Mesendoderm (in vitro differentiated cells): ENCODE measurements at places on chromosomes 2 and 18.

DNA sequence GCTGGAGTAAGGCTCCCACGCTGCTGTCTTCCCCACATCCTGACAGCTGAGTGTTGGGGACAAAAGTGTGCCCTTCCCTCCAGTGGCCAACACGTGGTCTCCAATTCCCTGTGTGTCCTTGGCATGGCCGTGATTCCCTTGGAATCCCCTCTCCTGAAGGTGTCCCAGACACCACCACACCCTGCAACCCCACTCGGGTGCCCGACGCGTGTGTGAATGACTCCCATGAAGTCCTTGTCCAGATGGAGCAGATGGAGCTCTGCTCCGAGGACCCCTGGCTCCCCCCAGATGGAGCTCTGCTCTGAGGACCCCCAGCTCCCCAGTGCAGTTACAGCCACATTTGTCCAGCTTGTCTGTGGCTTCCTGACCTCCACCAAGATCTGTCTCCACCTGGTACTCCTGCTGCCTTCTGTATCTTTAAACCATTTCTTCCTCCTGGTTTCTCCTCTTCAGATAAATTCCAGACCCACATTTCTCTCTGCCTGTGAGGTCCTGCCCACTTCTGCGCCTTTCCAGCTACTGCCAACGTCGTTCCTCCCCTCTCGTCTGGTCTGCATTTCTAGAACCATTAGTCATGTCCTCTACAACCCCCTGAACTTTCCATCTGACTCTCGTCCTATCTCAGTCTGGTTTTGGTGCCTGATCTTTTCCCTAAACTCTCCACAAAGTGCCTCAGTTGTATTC is 86.8 kb upstream of the PXDN start:
- DNase-seq: no peak

DNA sequence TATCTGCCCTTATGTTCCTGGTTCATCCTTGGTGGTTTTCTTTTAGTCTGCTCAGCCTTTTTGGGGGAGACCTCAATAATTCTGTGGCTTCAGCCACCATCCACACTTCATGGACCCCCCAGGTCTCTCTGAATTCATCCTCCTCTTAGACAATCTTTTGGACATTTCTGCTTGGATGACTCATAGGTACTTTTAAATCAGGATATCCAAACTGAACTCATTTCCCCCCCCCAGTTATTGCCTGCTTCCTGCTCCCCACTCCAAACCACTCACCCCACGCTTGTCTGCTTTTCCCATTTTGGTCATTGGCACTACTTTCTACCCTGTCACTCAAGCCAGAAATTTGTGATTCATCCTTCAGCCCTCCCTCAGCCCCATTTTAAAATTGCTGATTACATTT is 78.5 kb downstream of the TANC1 start:
- DNase-seq: no peak

DNA sequence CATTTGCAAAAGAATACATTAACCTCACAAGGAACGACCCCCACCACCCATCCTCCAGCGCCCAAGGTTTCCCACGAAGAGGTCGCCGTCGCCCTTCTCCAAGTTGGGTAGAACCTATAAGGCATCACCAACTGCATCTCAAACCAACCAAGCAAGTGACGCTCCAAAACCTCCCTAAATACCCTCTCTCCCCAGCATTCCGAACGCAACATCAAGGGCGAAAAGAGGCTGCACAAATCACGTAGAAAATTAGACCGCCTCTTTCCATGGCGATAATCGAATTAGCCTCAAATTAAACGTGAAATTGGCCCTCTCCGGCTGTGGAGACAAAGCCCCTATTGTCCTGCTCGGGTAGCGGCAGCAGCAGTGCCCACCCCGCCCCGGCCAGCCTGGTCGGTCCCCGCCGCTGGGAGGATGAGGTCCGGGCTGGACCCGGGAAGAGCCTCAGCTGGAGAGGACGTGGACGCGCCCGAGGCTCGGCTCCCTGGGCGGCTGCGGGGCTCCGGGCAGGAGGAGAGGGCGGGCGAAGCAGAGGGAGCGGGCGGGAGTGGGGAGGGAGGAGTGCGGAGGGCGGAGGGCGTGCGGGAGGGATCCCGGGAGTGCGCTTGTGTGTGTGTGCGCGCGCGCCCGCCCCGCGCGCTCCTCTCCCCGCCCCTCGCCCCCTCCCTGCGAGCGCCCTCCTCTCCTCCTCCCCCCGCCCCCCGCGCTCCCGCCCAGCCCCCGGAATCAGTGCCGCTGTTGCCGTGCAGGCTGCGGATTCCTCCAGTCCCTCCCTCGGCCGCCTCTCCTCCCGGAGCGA is at the start of gene SPTBN1:
Gene SPTBN1, plus strand, starts transcription at position 765 of the 799 bp plus-strand sequence. CDS start 70,092 bp downstream, outside the sequence.
- DNase-seq: peak; percentile 93

DNA sequence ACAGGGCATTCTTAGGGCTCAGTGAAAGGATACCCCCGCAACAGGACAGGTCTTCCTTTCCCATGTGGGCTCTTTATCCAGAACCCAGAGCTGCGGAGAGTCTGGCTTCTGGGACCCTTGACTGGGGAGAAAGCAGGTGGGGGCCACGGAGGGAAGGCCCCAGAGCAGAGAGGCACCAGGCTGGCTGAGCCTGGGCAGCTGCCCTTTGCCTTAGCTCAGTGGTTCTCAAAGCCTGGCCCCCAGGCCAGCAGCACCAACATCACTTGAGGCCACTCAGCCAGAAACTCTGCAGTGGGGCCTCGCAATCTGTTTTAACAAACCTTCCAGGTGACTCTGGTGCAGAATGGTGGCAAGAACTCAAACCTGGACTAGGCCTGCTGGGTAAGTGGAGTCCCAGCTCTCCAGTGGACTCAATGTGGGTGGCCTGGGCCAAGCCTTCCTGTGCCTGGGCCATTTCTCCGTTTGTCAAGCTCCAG is 1.6 kb upstream of the TMEM37 start:
- no peak for DNase-seq

- DNase-seq: no peak
Measured at GRCh38 chr18:73535189-73535588, 612.4 kb downstream of the FBXO15 start.

DNA sequence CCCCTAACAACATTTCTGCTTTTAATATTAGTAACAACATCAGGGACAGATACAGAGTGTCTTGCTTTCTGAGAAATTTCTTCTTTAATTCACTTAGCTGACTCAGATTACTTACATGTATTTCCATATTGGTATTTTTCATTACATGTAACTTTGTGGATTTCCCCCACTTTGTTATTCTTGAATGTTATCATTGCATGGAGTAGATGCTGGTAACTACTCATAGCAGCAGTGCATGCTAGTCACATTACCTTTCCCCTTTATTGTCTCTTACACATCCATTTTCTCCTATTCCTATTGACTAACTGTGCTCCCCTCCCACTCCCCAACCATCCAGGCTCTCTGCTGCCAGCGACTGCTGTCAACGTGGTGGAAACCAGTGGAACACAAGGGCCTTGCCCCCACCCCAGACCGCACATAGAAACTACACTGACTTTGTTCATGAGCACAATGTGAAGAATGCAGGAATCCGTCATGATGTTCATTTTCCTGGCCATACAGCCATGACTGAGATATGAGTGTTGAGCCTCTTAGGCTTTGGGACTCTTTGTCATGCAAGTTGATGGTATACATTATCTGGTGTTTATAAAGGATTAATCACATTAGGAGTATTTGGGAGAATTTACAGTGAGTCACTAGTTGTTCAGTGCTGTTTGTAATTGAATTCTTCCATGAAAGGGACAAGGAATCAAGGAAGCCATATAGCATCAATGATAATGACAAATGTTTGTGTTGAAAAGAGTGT is 91.0 kb downstream of the EPB41L5 start:
- no peak for DNase-seq

GRCh38 chr2:114821055-114821454 is 378.6 kb downstream of the DPP10 start:
- DNase-seq: no peak

DNA sequence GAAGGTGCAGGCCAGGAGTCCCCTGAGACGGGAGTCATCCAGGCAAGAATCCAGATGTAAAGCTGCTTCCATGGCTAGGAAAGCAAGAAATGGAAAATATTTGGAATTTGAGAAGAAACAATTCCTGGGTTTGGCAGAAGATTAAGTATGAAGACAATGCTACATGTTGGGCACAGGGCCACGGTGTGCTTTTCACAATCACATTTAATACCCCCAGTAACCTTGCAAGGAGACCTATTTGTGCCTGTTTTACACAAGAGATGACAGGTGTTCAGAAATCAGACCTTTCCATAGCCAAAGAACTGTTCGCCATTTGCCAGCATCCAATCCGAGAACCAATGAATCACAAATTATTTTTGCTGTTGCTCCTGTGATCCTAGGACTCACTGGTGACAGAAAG is 50.5 kb downstream of the KCTD1 start:
- no peak for DNase-seq

- peak; percentile 55 for DNase-seq
Measured at GRCh38 chr18:62183578-62184195, 3.2 kb downstream of the PIGN start.

DNA sequence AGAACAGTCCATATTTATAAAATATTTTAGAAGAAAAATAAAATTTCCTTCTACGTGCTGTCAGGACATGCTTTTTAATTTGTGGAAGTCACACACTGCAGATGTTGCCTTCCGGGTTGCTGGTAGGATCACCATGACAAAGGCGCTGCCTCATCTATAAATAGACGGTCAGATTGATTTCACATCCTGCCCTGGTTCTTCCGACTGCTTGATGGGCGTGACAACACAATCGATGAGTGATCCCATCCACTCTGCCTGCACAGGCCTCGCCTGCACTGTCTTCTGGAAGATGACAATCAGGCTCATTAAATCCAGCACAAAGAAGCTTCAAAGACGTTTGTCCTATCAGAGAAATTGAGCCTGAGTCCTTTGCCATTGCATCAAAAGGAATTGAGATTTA is 318.9 kb upstream of the TRIB2 start:
- DNase-seq: no peak

DNA sequence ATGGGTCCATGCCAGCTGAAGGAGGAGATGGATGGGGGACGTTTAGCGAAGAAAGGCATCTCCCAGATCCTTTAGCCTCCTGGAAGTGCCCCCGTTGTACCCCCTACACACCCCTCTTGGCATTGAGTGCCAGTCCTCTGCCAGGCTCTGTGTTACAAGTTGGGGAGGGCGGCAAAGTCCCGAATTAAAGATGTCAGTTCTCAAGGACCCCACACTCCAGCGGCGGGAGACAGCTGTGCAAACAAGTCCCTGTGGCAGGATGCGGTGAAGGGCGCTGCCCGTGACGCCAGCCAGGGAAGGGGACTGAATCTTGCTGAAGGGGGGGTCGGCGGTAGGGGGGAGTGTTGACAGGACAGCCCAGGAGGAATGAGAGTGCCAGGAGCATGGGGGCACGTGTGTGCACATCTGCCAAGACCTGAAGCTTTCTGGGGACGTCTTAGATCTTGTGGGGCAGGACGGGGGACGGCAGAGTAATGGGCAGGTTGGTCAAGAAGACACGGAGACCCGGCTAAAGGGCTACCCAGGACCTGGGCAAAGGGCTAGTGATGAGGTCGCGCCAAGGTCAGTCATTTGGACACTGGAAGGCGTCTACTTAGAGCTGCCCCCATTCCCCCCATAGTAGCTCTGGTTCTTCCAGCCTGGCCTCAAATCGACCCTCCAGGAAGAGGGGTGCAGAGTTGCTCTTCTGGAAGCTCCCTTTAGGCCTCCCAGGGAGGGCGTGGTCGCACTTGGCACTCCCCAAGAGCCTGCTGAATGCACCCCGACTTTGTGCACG is 2.8 kb upstream of the CTDSP1 start:
- DNase-seq: peak; percentile 69

DNA sequence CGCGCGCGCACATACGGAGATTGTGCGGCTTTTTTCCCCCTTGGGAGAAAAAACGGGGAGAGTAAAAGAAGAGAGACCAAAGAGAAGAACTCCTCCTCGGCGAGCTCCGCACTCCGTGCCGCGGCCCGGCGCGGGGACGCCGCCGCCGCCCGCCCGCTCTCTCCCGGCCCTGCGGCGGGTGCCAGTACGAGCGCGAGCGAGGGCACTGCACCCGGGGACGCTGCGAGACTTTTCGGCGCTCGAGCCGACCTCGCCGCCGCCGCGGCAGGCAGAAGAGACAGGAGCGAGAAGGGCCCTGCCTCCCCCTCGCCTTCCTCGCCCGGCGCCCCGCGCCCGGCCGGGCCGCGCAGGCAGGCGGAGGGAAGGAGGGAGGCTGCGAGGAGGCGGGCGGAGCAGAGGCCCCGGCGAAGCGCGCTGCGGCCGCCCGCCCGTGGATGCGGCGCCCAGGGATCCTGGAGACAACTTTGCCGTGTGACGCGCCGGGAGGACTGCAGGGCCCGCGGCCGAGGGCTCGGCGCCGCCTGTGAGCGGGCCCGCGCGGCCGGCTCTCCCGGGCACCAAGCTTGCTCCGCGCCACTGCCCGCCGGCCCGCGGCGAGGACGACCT is 857 bp upstream of the INHBB start:
- DNase-seq: no peak

DNA sequence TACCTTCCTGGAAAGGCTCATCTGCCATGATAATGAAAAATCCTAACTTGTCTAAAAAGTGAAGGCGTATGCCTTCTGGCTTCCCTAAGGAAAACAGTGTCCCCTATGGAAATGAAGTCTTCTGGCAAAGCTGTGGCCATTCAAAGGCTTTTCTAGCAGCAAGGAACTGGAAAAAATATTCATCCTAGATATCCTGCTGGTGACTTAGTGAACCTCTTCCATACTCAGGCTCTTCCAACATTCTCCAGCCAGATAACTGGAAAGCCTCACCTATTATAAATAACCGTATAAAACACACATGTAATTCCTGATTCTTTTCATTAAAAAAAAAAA is 84.7 kb downstream of the RBMS1 start:
- DNase-seq: peak; percentile 62

GRCh38 chr18:76838182-76838581 is 15.8 kb downstream of the ZNF236 start:
- no peak for DNase-seq

DNA sequence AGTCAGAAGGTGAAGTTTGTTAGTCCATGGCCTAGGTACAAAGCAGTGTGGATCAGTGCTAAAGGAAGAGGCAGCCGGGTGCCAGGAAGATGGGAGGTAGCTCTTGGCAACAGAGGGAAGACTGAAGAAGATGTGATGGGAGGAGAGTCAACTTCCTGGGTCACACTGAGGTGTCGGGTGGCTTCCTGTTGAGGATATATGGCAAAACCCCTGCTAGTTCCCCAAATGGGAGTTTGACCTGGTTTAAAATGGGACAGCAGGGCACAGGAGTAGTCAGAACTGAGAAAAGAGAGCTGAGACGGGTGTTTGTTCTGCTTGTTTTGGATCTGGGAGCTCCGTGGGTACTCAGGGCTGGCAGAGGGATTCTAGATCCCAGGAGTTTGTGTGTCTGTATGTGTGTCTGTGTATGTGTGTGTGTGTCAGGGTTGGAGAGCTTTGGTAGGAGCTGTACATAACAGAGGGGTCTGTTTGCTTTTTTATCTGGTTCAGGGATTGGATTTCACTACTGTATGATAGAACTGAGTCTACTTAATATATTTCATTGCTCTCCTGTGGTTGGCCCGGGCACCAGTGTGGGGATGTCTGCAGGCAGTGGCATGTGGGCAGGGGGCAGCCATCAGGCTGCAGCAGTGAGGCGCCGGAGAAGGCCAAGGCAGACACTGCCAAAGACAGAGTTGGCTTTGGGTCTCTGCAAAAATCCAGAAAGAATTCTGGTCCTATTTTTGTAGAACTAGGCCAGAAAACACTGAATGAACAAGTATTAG is 17.1 kb downstream of the MXD1 start:
- no peak for DNase-seq

GRCh38 chr2:180161415-180161814 is 154.3 kb upstream of the CWC22 start:
- no peak for DNase-seq
